ENCODE measurements at places on chromosomes 16 and 17.

DNA sequence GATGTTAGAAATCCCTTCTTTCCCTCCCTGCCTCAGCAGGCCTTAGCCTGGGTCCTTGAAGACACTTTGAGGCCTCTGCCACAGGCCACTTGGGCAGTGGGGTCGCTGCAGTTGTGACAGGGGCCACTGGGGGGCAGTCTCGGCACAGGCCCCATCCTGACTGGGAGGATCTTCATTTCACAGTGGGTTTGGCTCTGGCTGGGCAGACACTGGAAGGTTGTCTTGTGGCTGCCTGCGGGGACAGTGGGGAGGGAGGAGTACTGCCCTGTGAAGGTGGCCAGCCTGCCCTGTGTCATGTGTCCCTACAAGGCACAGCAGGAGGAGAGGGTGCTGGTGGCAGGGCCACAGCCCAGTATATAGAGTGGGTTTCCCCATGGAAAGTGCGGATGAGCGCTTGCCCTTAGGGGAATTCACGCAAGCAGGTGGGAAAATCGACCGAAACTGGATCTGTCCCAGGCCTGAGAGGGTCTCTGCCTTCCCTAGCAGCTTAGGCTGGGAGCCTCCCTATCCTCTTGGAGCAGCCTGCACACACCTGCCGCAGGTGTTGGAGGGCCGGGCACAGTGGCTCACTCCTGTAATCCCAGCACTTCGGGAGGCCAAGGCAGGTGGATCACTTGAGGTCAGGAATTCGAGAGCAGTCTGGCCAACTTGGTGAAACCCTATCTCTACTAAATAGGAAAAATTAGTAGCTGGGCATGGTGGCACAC, 28.8 kb downstream of the GINS2 start:
- peak; percentile 65 for DNase-seq

GRCh38 chr17:28470914-28471366, 2.5 kb upstream of the SLC13A2 start:
- no peak for DNase-seq

DNA sequence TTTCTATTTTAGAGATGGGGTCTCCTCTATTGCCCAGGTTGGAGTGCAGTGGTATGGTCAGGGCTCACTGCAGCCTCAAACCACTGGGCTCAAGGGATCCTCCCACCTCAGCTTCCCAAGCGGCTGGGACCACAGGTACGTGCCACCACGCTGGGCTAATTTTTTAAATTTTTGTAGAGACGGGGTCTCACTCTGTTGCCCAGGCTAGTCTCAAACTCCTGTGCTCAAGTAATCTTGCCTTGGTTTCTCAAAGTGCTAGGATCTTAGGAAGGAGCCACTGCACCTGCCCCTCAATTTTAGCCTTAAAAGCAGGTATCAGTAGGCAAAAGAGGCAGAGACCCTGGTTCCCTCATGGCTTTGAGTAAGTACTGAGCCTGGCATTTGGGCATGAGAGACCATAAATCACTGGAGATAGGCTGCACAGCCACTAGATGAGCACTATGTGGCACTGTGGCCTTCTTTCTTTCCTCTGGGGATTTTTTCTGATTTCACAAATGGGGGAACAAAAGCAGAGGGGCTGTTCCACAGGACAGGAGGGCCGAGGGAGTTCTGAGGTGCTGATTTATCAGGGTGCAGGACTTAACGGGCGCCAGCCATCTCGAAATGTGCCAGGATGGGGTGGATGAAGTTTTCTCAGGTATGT, 82.2 kb downstream of the PLXDC1 start:
- peak; percentile 25 for DNase-seq

GRCh38 chr17:56313201-56313600, 159.9 kb downstream of the ANKFN1 start:
- no peak for DNase-seq

DNA sequence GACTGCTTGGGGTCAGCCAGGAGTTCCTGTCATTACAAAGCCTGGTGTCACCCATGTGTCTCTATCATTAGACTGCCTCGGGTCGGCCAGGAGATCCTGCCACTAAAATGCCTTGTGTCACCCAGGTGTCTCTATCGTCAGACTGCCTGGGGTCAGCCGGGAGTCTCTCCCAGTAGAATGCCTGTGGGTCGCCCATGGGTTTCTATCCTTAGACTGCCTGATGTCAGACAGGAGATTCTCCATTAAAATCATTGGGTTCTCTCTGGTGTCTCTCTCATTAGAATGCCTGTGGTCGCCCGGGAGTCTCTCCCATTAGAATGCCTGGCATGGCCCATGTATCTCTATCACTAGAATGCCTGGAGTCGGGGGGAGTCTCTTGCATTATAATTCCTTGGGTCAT, 2231.0 kb downstream of the TP53TG3F start:
- DNase-seq: no peak

DNA sequence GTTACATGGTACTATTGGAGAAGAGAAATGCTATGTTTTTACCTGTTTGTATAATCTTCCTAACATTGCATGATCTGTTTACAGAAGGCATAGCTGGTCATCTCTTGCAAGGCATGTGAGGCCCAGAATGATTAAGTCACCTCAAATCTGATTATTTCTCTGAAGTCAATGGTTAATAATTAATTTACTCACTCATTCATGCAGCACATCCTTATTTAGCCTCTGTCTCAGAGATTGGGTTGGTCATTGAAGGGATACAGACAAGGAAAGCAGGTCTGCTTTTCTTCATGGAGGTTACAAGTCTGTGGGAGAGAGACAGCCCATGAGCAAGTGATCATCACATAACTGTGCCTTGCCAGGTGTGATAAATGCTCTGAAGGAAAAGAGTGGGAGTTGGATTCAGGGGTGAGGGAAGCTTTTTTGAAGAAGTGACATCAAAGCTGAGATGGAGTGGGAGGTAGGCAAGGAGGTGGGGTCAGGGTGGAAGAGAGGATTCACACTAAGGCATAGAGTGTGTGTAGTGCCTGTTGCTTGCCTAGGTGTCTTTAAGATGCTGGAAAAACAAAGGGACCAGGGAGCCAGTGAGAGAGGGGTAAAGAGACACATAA, 16.3 kb upstream of the RBFOX1 start:
- DNase-seq: no peak

DNA sequence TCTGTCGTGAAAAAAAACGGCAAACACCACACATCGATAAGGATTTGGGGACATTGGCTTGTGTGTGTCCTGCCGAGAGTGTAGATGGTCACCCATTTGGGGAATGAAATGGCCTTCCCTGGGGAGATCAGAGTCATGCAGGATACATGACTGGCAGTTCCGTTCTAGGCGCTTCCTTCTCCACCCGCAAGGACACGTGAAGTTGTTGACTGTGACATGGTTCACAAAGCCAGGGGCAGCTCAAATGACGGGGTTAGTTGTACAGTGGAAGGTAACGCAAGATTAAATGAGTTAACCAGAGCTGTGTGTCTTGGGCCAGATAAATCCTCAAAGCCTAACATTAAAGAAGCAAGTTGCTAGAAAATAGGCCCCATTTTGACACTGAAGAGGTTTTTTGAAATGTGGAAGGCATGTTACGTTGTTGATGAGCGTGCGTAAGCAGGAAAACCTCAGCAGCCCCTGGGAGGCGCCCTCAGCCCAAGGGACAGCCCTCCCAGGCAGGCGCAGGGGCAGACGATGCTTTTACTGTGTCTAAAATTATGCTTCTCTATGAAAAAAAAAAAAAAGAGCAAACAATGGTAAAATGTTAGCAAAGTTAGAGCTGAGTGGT, 35.9 kb upstream of the CHMP6 start:
- DNase-seq: no peak

DNA sequence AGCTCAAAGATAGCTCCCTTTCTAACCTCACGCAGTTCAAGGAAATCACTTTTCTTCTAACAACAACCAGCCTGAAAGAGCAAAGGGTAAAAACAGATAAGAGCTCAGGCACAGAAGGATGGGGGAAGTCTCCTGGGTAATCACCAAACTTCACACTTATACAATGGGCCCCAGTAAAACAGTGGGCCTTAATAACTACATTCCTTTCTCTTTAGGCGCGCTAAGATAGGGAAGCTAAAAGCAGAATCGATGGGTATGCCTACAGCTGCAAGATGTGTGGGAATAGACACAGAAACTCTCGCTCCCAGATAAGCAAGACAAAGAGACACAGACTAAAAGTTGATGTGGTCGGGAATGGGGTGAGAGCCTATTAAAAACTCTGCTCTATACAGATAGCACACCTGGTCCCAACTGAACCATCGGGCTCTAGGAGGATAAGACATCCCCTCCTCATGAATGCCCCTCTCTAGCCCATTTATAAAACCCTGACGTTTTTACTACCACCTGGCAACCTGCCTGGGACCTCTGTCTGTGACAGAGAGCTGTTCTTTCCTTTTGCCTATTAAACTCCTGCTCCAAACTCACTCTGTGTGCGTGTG, 826 bp downstream of the LYZL6 start:
- DNase-seq: no peak

DNA sequence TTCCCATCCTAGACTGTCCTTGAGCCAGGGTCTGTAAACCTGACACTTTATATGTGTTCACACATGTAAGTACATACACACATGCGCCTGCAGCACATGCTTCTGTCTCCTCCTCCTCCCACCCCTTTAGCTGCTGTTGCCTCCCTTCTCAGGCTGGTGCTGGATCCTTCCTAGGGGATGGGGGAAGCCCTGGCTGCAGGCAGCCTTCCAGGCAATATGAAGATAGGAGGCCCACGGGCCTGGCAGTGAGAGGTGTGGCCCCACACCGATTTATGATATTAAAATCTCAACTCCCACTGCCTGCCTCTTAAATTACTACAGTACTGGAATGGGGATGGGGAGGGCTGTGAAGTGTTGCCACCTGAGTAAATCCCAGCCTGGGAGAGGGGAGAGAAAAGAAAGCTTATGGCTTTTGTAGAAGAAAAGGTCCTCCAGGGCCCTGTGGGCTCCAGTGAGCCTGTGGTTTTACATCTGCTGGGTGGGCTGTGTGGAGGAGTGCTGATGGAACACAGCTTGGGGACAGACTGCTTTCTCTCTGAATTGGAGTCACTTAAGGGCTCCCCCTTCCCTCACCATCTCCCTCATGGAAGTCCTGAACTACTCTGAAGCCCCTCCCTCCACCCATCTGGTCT, 990 bp upstream of the WNK4 start:
- no peak for DNase-seq

DNA sequence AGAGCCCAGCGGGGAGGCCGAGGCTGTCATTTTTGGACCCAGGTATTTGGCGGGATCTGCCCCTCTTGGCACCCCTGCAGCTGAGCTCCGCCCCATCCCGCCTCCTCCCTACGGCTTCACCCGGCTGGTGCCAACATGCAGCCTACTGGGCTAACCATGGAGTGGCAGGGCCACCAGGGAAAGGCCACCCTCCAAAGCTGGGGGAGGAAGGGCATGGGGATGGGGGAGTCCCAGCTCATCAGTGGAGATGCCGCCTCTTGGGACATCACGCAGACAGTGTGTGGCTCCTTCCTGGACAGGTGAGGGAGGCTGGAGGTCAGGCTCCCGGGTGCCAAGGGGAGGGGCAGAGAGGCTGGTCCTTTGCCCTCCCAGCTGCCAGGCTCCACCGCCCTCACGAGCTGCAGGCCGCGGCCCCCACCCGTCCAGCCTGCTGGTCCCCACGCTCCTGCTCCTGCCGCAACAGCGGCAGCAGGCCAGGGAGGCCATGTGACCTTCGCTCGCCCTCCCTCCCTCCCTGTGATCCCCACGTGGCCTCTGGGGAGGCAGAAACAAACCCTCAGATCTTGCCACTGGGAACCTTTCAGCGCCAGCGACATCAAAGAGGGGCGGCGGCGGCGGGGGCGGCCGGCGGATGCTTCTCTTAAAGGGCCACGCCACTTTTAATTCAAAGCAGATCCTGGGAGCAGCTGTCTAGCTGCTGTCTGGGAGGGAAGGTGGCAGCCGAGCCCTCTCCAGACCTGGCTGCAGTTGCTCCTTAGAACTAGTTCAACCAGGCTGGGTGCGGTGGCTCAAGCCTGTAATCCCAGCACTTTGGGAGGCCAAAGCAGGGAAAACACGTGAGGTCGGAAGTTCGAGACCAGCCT, 6.8 kb upstream of the NOTUM start:
- DNase-seq: peak; percentile 32
